ENCODE measurements at places on chromosomes 7 and 10.

DNA sequence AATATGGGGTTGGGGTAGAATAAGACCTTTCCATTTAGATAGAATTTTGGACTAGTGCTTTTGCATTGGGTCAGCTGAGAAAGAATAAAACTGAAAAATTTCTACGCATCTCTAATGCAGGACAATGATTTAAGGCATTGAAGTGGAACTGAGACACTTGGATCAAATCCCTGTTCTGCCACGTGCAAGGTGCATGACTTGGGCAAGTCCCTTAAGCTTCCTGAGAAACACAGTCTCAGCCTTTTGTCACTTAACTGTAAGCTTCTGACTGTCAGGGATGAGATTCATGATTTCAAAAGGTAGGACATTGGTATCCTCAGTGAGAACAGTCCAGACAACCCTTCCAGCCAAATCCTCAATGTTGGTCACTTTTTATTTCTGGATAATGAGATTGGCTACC lies 59.2 kb downstream of the ENTPD1 start:
- no peak for DNase-seq

DNA sequence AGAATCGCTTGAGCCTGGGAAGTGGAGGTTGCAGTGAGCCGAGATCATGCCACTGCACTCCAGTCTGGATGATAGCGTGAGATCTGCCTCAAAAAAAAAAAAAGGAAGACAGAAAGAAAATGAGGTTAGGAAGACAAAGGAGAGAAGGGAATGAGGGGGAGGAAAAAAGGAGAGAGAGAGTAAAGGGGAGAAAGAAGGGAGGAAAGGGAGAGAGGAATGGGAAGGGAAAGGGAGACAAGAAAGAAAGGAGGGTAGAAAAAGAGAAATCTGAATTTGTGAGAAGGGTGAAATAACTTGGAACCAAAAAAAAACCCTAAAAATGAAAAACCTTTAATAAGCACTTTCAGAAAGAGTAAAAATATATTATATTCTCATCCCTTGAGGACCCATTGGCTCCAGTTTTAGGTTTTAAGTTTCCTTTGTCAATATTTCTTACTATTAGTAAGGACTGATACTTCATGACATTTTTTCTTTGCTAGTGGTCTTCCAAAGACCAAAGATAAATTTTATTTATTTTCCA lies 54.9 kb downstream of the POT1 start:
- DNase-seq: no peak

- no peak for DNase-seq
These were observed 19.6 kb upstream of the IFRD1 start for GRCh38 chr7:112430649-112431048.

- no peak for DNase-seq
These were observed 19.5 kb upstream of the ABCB5 start for GRCh38 chr7:20595971-20596370.

- no peak for DNase-seq
These were observed 1214.1 kb downstream of the SORCS1 start for GRCh38 chr10:105950410-105950809.

- DNase-seq: no peak
These were observed 47.2 kb downstream of the EXOC4 start for GRCh38 chr7:133300088-133300487.

DNA sequence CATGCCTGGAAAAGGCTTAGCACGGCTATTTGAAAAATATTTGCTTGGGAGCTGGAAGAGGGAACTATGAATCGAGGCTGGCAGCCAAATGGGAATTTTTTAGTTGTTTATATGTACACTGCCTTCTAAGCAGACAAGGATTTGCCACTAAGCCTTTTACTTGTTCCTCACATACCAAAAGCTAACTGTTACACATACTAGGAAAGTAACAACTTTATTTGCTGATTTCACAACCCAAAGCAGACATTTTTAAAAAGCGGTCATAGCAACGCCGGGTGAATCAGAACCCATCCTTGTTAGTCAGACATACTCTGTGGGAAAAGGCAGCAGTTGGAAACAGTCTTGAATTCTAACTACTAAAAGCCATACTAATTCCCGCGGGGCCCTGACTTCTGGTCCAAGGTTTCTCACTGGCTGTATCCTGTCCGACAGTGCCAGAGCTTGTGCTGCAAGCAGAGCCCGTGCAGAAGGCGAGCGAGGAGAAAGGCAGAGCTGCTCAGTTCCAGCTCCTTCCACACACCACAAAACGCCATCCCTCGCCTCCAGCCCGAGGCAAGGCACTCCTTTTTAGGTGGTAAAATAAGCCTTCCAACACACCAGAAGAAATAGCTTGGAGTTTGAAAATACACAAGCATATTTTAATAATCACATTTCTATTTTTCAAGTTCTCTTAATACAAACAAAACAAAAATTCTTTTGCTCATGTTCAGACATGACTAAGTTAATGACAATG lies 89.2 kb downstream of the RNF216 start:
- no peak for DNase-seq

GRCh38 chr7:40824461-40824860 lies 689.7 kb downstream of the SUGCT start:
- DNase-seq: no peak

- DNase-seq: no peak
These were observed 490.4 kb upstream of the SEMA3A start for GRCh38 chr7:84684836-84685480.

DNA sequence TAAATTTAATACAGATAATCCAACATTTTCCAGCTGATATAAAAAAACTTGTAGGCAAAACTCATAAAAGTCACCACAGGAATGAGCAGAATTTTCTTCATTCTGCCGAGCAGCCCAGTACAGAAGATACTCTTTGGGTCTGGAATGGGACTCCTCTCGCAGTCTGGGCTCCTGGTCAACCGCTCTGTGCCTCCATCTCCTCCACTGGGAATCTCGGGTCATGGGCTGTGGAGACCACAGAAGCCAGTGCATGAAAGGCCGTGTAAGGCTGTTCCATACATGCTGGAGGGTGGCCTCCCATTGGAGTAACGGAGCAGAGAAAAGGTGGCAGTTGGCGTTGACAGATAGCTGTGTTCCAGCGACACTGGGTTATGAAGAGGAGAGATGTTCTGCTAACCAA lies 616.4 kb upstream of the MGMT start:
- DNase-seq: no peak

GRCh38 chr10:119129721-119130120 lies 25.8 kb downstream of the DENND10 start:
- no peak for DNase-seq

- no peak for DNase-seq
These were observed 31.5 kb downstream of the NRF1 start for GRCh38 chr7:129642871-129643549.
